ENCODE measurements at places on chromosomes 1 and 21. TPM values are rescaled to one million over a fixed set of nuclear protein-coding genes. Genes with fewer than 3 reads are reported as not detected.

The LRRC8B gene
- total RNA-seq: 39.1 TPM

The GUCA2B gene
- not detected for total RNA-seq

The NCMAP gene
- 0.59 TPM for total RNA-seq

GRCh38 chr1:64229307-64229706, 25.9 kb downstream of the UBE2U start:
- no peak for ATAC-seq

The RIPPLY3 gene
- total RNA-seq: 0.62 TPM

- ATAC-seq: no peak
These were observed 65.6 kb downstream of the MDM4 start for GRCh38 chr1:204581759-204582158.

The JAK1 gene
- 82.1 TPM for total RNA-seq

GRCh38 chr1:64302971-64303370, 99.5 kb downstream of the UBE2U start:
- ATAC-seq: no peak

The ZBTB37 gene
- total RNA-seq: 13.2 TPM

All from motor neuron (in vitro differentiated cells).